ENCODE measurements at places on chromosomes 13 and 19.

GRCh38 chr13:112756081-112756480, 66.2 kb downstream of the ATP11A start:
- DNase-seq, result no peak

DNA sequence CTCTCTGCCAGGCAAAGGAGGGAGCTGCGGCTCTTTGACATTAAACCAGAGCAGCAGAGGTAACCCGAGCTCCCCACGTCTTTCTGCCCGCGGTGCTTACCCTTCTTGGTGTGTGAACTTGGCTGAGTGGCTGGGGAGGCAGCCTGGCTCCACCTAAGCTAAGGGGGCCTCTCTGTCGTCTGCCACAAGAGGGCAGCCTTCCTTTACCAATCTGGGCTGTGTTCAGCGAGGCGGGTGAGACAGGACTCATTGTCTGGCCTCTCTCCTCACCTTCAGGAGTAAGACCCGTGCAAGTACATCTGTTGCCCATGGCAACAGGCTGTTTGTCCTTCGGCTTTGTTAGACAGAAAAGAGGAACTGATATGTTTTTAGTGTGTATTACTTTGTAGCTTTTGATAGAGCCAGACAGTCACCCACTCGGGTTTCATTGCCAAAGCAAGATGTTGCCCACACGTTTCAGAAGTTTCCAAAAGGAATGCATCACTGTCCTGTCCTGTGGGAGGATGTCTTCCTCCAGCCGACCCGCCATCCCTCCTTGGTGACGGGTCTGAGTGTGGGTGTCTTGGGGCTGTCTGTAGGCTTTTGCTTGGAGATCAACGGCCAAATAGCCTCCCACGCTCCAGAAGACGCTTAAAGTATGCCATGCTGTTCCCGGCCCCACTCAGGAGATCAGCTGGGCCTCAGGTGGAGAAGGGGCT, 4.6 kb downstream of the POP4 start:
- DNase-seq, result peak; percentile 65

- no peak for DNase-seq
Observed at GRCh38 chr19:49165865-49166301, 8.3 kb downstream of the TRPM4 start.

- DNase-seq, result no peak
Observed at GRCh38 chr19:52889931-52890330, 7.5 kb downstream of the ZNF320 start.

DNA sequence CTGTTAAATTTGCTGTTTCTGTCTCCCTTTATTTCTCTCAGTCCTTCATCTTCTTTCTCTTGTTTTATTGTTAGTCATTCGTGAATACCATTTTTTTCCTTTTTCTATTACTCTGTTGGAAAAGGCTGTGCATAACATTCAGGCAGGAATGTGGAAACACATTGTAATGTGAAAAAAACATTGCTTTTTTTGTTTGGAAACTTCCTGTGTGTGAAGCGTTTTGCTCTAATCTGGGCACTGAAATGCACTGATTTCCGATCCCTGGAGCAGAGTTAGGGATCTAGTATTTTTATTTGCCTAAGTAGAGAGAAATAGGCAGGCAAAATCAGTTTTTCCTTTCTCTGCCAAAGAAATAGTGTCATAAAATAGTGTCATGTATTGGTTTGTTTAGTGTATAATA, 155.5 kb downstream of the PCCA start:
- DNase-seq, result no peak

DNA sequence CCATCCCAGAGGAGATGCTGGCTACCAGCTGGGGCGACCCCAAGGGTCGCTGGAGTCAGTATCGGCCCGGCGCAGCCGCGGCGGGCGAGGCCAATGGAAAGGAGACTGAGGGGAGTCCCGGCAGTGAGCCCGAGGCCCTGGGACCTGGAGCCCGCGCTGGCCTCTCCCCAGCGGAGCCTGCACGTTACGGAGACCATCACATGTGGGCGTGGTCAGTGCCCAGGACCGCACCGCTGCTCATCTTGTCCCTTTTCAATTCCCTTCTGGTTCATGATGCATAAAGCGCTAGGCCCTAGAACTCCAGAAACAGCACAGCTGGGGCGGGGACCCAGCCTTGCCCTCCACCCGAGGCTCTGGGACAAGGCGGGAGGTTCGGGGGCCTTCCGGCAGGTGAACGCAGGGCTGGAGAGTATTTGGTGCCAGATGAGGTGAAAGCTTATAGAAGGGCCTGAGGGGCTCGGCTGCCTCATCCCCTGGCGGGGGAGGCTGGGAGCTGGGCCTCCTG, 8.0 kb downstream of the C19orf25 start:
- no peak for DNase-seq

DNA sequence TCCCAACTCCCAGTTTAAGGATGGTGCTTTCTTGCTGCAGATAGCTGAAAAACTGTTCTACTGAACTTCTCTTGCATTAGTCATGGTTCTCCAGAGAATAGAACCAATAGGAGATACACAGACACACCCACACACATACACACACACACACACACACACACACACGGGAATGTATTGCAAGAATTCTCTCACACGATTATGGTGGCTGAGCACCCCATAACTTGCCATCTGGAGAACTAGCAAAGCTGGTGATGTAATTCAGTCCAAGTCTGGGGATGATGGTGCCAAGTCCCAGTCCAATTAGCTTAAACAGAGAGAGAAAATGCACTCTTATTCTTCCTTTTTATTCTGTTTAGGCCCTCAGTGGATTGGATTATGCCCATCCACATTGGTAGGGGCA, 643.9 kb downstream of the DIAPH3 start:
- no peak for DNase-seq

GRCh38 chr13:66972659-66973058, 257.5 kb downstream of the PCDH9 start:
- DNase-seq, result no peak

Measured in activated T-helper 1 cell treated with Interleukin-2 at 50 U/mL for 16 hours (primary cell).